T-helper 1 cell (primary cell): ENCODE measurements at places on chromosomes 4 and X.

DNA sequence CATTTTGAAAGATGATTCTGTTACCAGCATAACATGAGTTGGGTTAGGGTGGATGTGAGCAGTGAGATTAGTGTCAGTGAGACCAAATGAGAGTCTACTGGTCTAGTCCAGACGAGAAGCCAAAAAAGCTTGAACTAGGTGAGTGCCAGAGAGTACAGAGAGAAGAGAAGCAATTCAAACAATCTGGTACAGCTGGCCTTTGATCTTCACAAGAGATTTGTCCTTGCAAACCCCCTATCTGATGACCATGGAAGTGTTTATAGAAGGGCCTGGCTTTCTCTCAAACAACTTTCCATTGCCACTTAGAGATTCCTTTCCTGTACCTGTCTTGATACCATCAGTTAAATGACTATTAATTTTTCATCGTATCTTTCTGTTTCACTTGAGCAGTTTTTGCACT lies 128.5 kb downstream of the PPA2 start:
- no peak for DNase-seq

- peak; percentile 25 for DNase-seq
These were observed 628 bp downstream of the MXD4 start for GRCh38 chr4:2261110-2261852.

DNA sequence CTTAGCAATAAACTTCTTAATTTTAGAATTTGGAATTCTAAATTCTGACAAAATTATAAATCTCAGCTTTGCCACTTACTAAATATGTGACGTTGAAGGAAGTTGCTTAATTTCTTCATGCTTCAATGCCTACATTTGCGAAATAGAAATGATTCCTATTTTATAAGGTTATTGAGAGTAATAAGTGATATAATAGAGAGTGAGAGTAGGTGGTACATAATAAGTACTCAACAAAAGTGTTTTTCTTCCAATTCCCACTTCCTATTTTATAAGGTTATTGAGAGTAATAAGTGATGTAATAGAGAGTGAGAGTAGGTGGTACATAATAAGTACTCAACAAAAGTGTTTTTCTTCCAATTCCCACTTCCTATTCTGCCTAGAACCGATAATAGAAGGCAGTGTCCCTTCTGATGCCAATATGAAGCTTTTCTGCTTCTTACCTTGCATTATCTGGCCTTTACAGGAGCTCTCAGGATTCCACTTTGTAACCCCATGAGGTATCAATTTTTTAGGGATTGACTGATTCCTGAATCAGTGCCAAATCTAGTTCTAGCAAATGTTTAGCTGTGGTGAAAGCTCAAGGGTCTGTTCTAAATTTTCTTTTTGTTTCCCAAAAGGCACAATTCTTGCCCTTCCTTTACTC lies 31.4 kb downstream of the VSIG4 start:
- DNase-seq = no peak

DNA sequence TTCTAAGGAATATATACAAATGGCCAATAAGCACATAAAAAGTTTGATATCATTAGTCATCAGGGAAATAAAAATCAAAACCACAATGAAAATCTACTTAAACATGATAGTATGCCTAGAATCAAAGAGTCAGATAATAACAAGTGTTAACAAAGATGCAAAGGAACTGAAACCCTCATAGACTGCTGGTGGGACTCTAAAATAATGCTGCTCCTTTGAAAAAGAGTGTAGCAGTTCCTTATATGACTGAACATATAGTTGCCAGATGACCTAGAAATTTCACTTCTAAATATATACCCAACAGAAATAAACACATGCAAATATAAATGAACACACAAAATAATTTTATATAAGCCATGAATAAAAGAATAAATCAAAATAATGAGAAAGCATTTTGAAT lies 205.1 kb upstream of the CTSO start:
- DNase-seq = no peak

DNA sequence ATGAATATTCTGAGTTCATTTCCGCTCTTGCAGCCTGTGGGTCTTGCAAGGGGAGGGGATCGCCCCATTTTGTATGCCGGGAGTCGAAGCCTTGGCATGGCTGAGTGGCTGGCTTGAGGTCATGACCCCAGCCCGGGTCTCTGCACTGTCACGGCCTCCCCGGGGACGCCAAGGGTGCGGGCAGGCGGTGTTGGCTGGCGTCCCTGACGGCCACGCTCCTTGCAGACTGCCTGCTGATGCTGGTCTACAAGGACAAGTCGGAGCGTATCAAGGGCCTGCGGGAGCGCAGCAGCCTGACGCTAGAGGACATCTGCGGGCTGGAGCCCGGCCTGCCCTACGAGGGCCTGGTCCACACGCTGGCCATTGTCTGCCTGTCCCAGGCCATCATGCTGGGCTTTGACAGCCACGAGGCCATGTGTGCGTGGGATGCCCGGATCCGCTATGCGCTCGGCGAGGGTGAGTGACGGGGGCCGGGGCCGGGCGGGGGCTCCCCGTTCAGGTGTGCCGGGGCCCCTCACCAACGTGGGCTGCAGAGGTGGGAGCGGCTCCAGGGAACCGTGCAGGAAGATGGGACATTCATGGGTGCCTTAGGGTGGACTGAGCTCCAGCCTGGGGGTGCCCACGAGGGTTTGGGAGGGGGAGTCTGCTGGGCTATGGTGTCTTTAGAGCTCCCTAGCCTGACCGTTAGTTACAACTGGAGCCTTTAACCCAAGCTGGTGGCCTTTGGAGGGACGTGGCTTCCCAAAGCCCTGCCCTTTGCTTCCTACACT lies 10.3 kb downstream of the DOK7 start:
- no peak for DNase-seq

- DNase-seq = no peak
These were observed 52.4 kb upstream of the IL21 start for GRCh38 chr4:122673252-122673651.

DNA sequence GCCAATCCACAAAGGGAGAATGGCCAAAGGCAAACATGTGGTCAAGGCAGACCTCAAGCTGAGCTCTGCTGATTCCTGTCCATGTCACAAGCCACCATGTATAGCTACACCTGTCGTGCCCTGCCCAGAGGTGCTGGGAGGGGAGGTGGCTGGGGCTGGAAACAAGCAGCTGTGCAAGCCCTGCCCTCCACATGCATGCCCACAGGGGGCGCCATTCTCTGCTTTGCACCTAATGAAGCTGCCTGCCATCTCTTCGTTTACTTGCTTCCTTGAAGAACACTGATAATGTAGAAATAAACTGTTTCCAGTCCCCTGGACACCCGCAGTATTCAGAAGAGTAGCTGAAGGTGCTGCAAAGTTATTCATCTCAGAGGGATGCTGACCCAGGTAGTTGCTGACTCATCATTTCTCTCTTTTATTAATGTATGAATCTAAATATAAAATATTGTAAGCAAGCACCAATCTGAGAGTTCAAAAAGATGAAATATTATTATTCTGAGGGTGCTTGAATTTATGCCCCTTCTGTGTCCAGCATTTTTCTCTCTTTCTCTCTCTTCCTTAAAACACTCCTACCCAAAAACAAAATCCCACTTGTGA lies 278.6 kb downstream of the ADGRA3 start:
- DNase-seq = peak; percentile 49

- peak; percentile 2 for DNase-seq
These were observed 118.2 kb downstream of the NAF1 start for GRCh38 chr4:163048447-163048846.

DNA sequence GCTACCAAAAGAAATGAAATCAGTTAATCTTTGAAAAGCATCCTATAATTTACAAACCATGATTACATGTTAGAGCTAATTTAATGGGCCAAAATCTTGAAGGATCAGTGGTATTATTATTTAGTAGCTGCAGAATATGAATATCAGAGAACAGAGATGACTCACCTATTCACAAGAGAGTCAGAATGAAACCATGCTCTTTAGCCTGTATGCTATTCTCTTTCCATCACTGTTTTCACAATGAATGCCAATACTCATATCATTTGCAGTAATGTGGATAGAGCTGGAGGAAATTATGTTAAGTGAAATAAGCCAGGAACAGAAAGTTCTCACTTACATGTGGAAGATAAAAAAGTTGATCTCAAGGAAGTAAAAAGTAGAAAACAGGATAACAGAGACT lies 414.1 kb downstream of the CENPC start:
- DNase-seq = no peak

DNA sequence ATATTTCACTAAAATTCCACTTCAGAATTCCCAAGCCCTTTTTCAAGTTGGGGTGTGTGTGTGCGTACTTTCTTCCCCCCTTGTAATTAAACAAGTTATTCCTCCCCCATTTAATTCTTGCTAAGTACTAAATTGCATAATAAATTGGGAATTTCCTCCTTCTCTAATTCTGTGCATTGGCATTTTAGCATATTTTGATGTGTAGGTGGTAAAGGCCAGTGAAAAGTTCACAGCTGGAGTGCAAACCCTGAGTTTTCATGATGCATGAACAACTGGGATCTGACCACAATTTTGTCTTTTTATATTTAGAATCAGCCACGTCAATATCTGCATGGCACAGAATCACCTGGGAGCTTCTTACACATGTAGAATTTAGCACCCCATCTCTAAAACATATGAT lies 18.5 kb downstream of the ANXA3 start:
- no peak for DNase-seq

- DNase-seq = no peak
These were observed 202.0 kb downstream of the SLC4A4 start for GRCh38 chr4:71540749-71541269.

GRCh38 chr4:157143369-157143768 lies 67.4 kb downstream of the GLRB start:
- DNase-seq = no peak

GRCh38 chr4:104424475-104424941 lies 70.2 kb downstream of the CXXC4 start:
- DNase-seq = no peak

GRCh38 chrX:130902783-130903613 lies at the start of gene ENOX2:
Gene ENOX2, minus strand, starts transcription at chrX:130903209. Its CDS starts 199,993 bp downstream, at chrX:130703216.
- DNase-seq = peak; percentile 59

- DNase-seq = no peak
These were observed 876.0 kb downstream of the FSTL5 start for GRCh38 chr4:161287678-161288352.

DNA sequence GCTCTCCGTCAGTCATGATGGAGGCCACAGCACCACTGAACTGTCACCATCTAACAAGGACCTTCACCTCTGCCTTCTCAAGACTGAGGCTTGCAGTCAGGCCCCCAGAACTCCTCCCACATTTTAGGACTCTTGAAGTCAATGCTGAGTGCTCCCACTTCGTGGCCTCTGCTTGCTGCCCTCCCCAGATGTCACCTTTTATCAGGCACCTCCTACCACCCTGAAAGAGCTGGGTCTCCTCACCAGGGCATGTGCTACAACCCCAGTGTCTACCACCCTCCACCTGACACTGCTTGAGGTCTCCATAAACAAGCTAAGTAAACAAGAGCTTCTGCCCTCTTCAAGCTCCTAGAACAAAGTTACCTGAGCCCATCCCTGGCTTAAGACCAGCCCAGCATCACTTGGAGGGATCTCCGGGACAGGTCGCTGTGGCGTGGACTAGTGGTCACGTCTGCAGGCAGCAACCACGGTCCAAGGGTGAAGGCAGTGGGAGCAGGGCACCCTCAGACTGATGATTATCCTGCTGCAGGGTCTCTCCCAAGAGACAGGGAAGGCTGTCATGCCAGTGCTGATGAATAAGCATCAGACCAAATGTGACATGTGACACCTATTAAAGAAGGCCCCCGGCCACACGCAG lies 7.7 kb upstream of the FAM53A start:
- no peak for DNase-seq

DNA sequence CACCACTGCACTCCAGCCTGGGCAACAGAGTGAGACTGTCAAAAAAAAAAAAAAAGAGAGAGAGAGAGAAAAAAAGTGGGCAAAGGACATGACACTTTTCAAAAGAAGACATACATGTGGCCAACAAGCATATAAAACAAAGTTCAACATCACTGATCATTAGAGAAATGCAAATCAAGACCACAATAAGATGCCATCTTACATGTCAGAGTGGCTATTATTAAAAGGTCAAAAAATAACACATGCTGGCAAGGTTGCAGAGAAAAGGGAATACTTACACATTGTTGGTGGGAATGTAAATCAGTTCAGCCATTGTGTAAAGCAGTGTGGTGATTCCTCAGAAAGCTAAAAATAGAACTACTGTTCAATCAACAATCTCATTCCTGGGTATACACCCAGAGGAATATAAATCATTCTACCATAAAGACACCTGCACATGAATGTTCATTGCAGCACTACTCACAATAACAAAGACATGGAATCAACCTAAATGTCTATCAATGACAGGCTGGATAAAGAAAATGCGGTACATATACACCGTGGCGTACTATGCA lies 94.9 kb upstream of the TRIM2 start:
- no peak for DNase-seq

DNA sequence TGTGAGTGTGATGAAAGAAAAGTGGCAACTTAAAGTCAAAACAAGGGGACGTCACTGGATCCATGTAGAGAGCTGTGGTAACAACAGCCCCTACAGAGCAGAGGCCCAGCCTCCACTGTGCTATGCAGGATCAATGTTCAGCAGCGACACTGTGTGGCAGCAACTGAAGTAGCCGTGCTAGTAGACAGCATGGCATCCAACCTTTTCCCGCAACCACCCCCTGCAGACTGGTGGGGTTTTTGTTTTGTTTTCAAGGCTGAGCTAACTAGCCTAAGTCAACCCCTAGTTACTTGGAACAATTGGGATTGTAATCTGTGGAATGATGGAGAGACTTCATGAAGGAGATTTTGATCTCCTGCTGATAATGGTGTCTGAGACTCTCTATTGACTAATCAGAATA lies 44.4 kb upstream of the PPARGC1A start:
- DNase-seq = no peak

DNA sequence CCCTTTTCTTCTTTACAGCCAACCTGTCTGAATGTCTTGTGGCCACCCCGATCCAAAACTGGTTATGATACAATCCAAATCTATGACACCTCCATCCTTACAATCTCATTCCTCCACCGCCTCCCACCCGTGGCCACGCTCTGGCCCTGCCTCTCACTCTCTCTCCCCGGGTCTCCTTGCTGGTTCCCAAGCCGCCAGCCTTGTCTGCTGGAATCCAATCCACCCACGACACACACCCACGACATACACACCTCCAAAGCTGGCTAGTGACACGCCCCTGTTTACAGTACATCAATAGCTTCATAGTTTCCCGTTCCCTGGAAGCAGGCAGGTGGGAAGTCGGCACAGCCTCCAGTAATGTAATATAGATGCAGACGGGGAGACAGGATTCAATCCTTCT lies 99.0 kb downstream of the WFS1 start:
- DNase-seq = no peak

DNA sequence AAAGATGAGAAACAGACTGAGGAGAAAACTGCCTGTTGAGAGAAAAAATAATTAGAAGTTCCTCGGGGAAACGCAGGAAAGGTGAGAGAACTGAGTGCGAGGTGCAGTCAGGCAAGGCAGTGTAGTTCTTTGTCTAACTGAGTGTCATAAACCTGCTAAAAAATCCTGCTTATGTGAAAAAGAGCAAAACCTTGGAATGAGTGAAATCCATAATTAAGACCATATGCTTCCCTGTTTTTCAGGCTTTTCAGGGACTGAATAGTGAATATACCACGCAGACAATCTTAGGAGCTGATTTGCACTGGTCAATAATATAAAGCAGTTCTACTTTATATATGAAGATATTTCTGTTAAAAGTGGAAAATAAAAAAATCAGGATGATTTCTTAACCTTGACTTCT lies 104.9 kb downstream of the RASGEF1B start:
- no peak for DNase-seq

- no peak for DNase-seq
These were observed 40.9 kb upstream of the IL13RA2 start for GRCh38 chrX:115058276-115058675.

- DNase-seq = no peak
These were observed 17.1 kb downstream of the RCHY1 start for GRCh38 chr4:75497133-75497532.

GRCh38 chr4:15805583-15806517 lies 27.7 kb downstream of the CD38 start:
- DNase-seq = peak; percentile 9

- DNase-seq = no peak
These were observed 1.2 kb downstream of the SH3D19 start for GRCh38 chr4:151324124-151324751.
